ENCODE measurements at places on chromosomes 12 and 14. TPM values are rescaled to one million over a fixed set of nuclear protein-coding genes. Genes with fewer than 3 reads are reported as not detected.

DNA sequence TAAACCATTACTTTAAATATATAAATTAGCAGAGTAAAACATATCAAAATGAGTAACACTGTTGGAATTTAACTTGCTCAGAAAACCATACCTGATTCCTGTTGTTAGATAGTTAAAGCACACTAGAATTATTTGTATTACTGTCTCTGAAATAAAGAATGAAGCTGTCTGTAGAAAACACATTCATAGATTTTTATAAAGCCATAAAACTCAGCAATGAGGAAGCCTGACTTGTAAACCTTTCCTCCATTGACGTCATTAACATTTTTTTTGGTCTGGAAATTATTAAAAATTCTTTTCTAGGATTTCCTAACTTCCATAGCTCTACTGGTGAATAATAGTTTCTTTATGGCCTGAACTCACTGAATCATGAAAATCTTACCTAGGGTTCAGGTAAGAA lies 147.6 kb downstream of the BRMS1L start:
- H3K27me3 ChIP-seq: no peaks in the 10 kb centered on the region
- no peak overlapping the region for H3K4me3 ChIP-seq
- H3K27ac ChIP-seq: no peak overlapping the region
- DNase-seq: no peak
- no peaks in the 10 kb centered on the region for H3K36me3 ChIP-seq

- no peak for DNase-seq
- H3K27me3 ChIP-seq: no peaks in the 10 kb centered on the region
- no peak overlapping the region for H3K4me3 ChIP-seq
These were observed 51.1 kb upstream of the C14orf180 start for GRCh38 chr14:104528496-104528895.

The CLEC4D gene
- not detected for total RNA-seq

DNA sequence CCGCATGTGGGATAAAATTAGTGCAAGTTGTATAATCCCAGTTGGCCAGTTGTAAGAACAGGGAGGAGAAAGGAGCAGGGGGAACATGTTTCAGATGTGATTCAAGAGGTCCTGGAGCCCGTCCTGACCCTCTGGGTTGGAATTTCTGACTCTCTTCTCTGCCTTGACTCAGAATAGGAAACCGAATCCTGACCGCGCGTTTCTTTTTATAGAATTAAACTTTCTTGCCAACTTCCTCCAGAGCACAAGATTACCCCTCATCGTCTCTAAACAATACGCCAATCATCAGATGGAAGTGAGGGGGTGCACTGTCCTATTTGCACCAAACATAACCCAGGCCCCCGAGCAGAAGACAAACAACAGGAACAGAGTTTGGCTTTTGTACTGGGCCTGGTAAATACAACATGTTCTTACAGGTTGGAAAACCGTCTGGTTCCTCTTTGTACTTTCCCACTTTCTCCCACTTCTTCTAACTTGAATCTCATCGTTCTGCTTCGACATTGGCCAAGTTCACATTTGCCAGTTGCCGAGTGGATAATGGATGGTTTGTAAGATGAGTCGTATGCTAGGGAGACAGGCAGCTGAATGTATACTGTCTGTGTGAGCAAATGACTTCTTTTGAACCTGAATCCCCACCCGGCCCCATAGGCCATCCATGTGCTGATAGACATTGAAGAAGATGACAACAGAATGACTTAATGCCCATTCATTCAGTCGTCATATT lies 42.6 kb upstream of the MED13L start:
- DNase-seq: no peak
- no peaks in the 10 kb centered on the region for H3K36me3 ChIP-seq
- peak overlapping the region; percentile 78 for H3K27ac ChIP-seq
- H3K4me3 ChIP-seq: no peak overlapping the region
